ENCODE measurements at places on chromosomes 5 and 9.

GRCh38 chr5:2168601-2169429, 286.1 kb upstream of the IRX4 start:
- H3K4me3 ChIP-seq: no peak overlapping the region
- no peaks in the 10 kb centered on the region for H3K4me1 ChIP-seq
- no peak for DNase-seq
- no peak overlapping the region for H3K27ac ChIP-seq
- H3K27me3 ChIP-seq: no peaks in the 10 kb centered on the region
- no peaks in the 10 kb centered on the region for H3K36me3 ChIP-seq

DNA sequence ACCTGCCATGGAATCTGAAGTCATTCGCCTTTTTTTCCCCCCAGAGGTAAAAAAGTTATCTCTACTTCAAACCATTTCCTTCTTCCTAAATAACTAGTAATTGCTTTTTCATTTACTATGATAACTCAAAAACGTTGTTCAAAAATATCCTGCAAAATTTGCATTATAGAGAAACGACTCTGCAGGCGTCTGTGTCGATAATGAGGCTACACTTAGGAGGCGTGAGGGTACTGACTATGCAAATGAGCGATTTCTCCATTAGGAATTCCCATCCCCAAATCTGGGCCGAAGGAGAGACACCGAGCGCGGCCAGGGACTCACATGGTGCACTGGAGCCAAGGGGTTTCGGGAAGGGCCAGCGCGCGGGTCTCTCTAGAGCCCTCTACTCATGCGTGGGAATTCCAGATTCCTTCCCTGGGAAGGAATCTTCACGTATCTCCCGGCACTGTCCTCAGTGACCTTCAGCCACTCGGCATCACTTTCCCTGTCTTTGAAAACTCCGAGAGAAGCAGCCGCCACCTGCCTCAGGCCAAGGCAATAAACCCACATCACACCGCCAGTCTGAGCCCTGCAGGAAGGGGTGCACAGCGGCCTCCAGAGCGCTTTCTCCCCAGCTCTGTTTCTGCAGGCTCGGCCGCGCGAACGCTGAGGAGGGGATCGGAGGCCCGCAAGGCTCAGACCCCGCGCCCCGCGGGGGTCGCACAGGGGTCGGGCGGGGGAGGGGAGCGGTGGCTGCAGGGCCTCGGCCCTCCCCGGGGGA, 718 bp upstream of the DENND4C start:
- peaks cover 16% of the 10 kb centered on the region for H3K4me1 ChIP-seq
- no peak overlapping the region for H3K27ac ChIP-seq
- H3K27me3 ChIP-seq: no peaks in the 10 kb centered on the region
- peak; percentile 71 for DNase-seq
- H3K4me3 ChIP-seq: peak overlapping the region; percentile 17

GRCh38 chr5:39364367-39364766, at the start of gene C9:
C9 (minus strand) TSS chr5:39364495; CDS start chr5:39364464, 31 bp downstream.
- no peak within 1 kb of the TSS for H3K4me3 ChIP-seq
- H3K4me1 ChIP-seq: no peaks in the 10 kb centered on the region
- DNase-seq: no peak
- no peaks in the 10 kb centered on the region for H3K27me3 ChIP-seq
- H3K27ac ChIP-seq: no peak within 1 kb of the TSS

DNA sequence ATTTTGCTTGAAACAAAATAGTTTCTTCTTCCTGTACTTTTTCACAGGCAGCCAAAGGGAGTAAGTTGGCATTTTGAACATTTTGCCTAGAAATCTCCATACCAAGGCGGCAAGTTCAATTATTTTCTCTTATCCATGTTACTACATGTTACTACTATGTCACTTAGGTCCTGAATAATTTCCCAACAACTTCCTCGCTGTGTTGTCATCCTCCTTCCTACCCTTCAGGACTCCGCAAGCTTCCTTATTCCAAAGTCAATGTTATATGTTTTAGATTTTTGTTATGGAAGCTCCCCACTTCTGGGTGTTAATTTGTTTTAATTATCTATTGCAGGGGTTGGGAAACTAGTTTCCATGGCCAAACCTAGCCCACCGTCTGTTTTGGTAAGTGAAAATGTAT, 9.9 kb upstream of the B4GALT1 start:
- H3K4me1 ChIP-seq: no peaks in the 10 kb centered on the region
- no peaks in the 10 kb centered on the region for H3K36me3 ChIP-seq
- no peak overlapping the region for H3K27ac ChIP-seq
- no peak for DNase-seq

GRCh38 chr5:74294231-74294705, 346.3 kb downstream of the ENC1 start:
- no peak overlapping the region for H3K4me3 ChIP-seq
- DNase-seq: no peak
- no peaks in the 10 kb centered on the region for H3K36me3 ChIP-seq
- no peaks in the 10 kb centered on the region for H3K27me3 ChIP-seq

DNA sequence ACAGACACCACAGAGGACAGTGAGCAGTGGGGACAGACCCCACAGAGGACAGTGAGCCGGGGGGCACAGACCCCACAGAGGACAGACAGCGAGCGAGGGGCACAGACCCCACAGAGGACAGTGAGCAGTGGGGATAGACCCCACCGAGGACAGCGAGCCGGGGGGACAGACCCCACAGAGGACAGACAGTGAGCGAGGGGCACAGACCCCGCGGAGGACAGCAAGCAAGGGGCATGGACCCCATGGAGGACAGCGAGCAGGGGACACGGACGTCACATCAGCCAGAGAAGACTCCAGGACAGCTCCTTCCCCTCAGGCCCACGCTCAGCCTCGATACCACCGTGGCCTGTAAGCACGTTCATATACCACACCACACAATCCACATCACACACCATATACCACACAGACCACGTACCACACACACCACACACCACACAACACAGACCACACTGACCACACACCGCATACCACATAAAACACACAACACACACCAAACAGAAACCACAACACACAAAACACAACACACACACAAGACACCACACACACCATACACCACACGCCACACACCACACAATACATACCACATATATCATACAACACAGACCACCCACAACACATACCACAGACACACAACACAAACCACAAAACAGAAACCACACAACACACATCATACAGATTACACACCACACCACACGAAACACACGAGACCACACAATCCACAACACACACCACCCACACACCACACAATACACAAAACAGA, 5.2 kb upstream of the ZDHHC11 start:
- H3K4me3 ChIP-seq: no peak overlapping the region
- DNase-seq: no peak
- H3K27ac ChIP-seq: no peak overlapping the region
- H3K36me3 ChIP-seq: no peaks in the 10 kb centered on the region

GRCh38 chr5:151739939-151740335, 18.5 kb downstream of the ATOX1 start:
- H3K4me3 ChIP-seq: no peak overlapping the region
- DNase-seq: no peak
- H3K36me3 ChIP-seq: no peaks in the 10 kb centered on the region
- H3K27me3 ChIP-seq: no peaks in the 10 kb centered on the region
- no peak overlapping the region for H3K27ac ChIP-seq
- H3K4me1 ChIP-seq: peaks cover 7% of the 10 kb centered on the region

DNA sequence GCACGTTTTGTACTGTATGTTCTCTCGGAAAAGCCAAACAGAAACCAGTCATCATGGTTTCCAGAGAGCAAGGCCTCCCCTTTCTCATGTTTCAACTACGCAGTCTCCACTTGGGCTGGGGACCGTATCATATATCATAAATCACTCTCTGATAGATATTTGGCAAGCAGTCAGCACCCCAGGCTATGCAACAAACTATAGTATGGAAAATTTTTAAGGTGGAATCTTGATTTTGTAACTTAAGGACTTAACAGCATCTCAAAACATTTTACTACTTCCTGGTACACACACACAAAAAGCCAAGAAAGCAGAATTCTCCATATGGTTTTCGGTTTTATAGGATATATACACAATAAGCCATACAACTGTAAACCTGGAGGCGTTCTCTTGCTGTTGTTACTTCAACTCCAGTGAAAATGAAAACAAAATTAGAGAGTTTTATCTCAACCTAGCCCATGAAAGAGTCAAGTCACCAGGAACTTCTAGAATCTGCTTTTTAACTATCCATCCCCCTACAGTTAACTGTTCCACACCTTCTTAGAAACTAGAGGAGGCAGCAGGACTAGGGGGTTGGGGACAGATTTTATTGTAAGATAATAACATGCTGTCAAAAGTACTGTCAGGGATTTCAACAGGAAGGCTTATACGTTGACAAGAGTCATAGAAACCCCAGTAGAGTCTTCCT, 283.4 kb downstream of the NFIB start:
- no peak for DNase-seq
- H3K27ac ChIP-seq: no peak overlapping the region
- no peaks in the 10 kb centered on the region for H3K36me3 ChIP-seq
- no peaks in the 10 kb centered on the region for H3K4me1 ChIP-seq
- H3K27me3 ChIP-seq: no peaks in the 10 kb centered on the region

GRCh38 chr9:108666240-108666784, 189.5 kb downstream of the ACTL7B start:
- no peak overlapping the region for H3K27ac ChIP-seq
- no peak for DNase-seq
- H3K4me1 ChIP-seq: no peaks in the 10 kb centered on the region
- no peaks in the 10 kb centered on the region for H3K36me3 ChIP-seq
- H3K4me3 ChIP-seq: no peak overlapping the region

DNA sequence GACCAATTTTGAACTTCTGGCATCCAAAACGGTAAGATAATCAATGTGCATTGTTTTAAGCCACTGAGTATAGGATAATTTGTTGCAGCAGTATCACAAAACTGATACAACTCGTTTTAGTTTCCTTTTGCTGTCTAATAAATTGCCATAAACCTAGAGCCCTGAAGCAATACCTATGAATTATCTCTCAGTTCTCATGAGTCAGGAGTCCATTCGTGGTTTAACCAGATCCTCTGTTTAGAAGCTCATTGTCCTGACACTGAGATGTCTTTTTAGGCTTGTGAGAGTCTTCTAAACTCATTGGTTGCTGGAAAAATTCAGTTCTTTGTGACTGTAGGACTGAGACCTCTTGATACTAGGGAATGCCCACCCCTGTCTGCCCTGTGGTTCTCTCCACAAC, 262.9 kb downstream of the SEMA5A start:
- H3K4me1 ChIP-seq: no peaks in the 10 kb centered on the region
- H3K27me3 ChIP-seq: no peaks in the 10 kb centered on the region
- no peak overlapping the region for H3K27ac ChIP-seq

DNA sequence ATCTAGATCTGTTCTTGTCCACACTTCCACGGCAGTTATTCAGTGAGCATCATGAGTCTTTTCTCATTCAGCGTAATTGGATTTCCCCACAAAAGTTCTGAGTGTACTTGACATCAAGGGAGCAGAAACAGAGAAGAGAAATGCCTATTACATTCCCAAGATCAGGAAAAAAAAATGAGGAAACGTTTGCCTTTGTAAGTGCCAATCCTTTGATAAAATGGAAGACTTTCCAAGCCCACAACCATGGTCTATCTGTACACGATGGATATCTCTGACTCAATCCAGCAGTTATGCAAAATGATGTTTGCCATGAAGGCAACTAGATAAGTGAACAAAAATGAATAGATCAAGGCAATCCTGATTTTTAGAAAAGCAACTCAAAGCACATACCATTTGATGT, 235.9 kb downstream of the DOCK8 start:
- peaks cover 52% of the 10 kb centered on the region for H3K36me3 ChIP-seq
- no peaks in the 10 kb centered on the region for H3K27me3 ChIP-seq
- H3K27ac ChIP-seq: no peak overlapping the region
- peaks cover 8% of the 10 kb centered on the region for H3K4me1 ChIP-seq
- no peak overlapping the region for H3K4me3 ChIP-seq

- H3K27ac ChIP-seq: no peak overlapping the region
- no peaks in the 10 kb centered on the region for H3K27me3 ChIP-seq
- DNase-seq: no peak
- H3K4me3 ChIP-seq: no peak overlapping the region
- H3K36me3 ChIP-seq: no peaks in the 10 kb centered on the region
These were observed 2.0 kb upstream of the TRIM14 start for GRCh38 chr9:98121058-98121457.

- H3K36me3 ChIP-seq: no peaks in the 10 kb centered on the region
- peak; percentile 74 for DNase-seq
- H3K4me1 ChIP-seq: no peaks in the 10 kb centered on the region
- no peak overlapping the region for H3K4me3 ChIP-seq
These were observed 28.4 kb upstream of the SLC12A7 start for GRCh38 chr5:1140171-1140817.
